Stimulated activated naive CD8-positive, alpha-beta T cell treated with anti-CD3 and anti-CD28 coated beads, Interleukin-15, amount 100 ng/mL, for 72 hours (primary cell): ENCODE measurements at places on chromosomes 4 and X.

- DNase-seq = no peak
Measured at GRCh38 chr4:186798951-186799659, 75.4 kb upstream of the FAT1 start.

DNA sequence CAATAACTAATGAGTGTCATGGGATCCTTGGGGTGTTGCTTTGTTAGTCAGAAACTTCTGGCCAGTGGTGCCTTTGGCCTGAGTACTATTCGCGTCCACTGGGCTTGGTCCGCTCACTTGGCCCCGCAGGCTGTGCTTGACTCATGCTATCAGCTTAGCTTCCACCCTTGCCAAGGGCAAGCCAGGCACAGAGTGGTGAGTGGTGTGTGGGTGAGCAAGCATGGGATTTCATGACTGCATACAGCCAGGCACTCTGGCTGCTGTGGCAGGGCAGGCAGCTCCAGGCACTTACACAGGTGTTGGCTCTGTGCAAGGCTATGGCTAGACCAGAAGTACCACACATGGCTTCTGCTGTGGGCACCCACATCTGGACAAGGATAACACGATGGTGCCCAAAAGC, 1026.3 kb downstream of the PCDH19 start:
- no peak for DNase-seq

- no peak for DNase-seq
Measured at GRCh38 chr4:152771741-152772533, 7.6 kb downstream of the TIGD4 start.

DNA sequence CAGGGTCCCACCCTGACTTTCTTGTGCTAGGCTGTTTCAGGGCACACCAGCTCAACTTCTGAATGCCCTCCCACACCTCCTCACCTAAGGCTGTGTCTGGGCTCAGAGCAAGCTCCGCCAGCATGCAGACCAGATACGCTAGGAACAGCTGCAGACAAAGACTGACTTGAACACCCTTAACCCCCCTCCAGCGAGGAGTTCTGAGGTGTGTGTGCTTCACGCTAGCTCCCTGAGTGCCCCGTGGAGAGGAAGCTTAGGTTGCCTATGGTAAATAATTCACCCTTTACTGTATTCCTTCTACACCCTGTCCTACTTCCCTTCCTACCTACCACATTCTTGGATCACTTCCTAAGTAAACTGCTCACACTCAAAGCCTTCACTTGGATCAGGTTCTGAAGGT, 115.0 kb downstream of the VCX3B start:
- DNase-seq = no peak

GRCh38 chr4:2062168-2062807, 3.2 kb downstream of the NAT8L start:
- DNase-seq = no peak

DNA sequence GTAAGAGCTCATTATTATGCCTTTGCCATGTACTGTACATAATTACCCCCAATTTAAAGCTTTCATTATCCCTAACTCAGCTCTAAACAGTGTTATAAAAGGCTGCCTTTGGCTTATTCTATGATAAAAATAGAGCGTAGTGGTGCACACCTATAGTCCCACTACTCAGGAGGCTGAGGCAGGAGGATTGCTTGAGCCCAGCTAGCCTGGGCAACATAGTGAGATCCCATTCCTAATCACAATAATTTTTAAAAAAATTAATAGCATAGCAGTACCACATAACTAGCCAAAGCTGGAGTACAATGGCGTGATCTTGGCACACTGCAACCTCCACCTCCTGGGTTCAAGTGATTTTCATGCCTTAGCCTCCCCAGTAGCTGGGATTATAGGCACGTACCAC, 112.4 kb downstream of the PDS5A start:
- no peak for DNase-seq

DNA sequence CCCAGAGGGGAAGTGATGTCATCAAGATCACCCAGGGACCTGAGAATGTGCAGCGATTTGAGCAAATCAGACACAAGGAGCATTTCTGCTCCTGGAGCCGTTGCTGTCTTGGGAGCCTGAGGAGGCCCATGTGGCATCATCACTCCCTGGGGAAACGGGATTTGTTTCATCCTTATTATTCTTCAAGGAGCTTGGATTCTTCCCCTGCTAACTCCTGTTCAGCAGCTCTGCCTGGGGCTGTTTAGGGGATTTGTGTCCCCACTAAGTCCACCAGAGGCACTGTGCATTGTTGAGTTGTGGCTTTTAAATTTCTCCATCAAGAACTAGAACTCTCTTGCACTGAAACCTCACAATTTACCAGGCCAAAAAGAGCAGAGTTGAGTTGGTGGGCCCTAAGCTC, 104.2 kb upstream of the MSX1 start:
- no peak for DNase-seq

DNA sequence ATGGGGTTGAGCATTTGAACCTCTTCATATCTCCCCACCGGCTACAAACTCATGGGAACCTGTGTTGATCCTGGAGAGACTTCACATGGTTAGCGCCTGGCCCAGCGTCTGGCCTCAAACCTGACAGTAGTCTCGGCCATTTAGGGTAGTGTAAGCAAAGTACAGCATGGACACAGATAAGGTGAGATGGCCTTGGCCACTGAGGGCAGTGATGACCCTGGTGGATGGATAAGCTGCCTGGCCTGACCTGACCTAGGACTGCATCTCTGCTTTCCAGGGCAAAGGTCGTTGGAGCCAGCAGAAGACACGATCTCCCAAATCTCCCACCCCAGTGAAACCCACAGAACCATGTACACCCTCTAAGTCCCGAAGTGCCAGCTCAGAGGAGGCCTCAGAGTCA, 51.7 kb downstream of the BCORL1 start:
- DNase-seq = no peak

DNA sequence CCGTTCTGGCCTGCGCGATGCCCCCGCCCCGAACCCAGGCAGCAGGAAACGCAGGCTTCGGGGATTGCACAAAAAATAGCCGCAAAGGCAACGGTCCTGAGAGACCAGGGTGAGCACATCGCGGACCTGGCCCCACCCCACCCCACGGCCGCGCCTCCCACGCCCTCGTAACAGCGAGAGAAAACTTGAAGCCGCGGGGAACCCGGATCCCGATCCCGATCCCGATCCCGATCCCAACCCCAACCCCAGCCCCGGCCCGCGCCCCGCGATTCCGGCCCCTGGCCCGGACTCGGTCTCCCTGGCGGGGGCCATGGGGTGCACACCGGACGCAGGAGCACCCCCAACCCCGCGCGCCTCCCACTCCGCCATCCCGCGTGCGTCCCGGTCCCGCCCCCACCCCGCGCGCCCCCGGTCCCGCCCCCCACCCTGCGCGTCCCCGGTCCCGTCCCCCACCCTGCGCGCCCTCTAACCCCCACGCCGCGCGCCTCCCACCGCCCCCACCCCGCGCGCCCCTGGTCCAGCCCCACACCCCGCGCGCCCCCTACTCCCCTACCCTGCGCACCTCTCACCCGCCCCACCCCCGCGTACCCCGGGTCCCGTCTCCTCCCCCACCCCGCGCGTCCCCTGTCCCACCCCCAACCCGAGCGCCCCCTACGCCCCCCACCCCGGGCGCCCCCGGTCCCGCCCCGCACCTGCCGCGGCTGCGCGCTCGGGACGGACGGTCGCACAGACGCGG, 29.0 kb downstream of the NOP14 start:
- DNase-seq = peak; percentile 45

DNA sequence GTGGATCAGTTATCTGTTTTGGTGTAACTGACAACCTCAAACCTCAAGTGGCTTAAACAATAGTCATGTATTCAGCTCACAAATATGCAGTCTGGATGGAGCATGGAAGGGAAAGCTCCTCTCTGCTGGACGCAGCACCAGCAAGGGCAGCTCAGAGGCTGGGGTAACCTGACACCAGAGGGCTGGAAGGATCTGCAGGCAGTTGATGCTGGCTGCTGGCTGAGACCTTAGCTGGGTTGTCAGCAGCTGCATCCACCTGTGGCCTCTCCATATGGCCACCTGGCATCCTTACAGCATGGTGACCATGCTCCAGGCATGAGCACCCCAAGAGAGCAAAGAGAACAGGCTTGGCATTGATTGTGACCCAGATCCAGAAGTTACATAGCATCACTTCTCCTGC, 46.7 kb downstream of the ENPP6 start:
- no peak for DNase-seq

DNA sequence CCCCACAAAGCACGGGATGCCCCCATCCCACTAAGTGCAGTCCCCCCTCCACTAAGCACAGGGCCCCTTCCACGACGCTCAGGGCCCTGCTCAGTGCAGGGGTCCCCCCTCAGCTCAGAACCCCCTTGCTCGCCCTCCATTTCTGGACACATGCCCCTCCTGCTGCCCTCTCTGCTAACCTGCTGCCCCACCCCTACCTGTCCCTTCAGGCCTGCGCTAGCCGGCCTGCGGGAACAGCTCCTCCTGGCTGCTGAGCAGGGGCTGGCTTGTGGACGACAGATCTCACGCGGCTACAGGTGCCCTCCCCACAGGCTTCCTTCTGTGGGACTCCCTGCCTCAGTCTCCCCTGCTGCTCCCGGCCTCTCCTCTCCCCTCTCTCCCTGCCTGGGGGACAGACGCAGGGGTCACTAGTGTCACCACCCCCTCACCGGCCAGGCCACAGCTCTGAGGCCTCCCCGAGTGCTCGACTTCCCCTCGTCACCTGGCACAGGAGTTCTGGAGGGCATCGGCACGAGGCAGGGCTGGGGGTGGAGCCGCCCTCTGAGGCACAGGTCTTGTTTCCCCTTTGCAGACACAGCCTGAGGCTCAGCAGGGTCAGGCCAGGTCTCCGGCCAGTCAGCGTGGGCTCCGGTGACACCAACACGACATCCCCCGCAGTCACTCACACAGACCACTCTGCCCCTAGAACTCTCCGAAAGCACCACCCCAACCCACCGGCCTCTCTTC, 21.6 kb downstream of the GAK start:
- DNase-seq = no peak

GRCh38 chrX:585115-585808, 45.3 kb upstream of the SHOX start:
- no peak for DNase-seq

GRCh38 chrX:26889574-26889973, 573.6 kb downstream of the PPP4R3C start:
- DNase-seq = no peak

GRCh38 chr4:2484185-2484584, 15.3 kb downstream of the RNF4 start:
- DNase-seq = no peak

DNA sequence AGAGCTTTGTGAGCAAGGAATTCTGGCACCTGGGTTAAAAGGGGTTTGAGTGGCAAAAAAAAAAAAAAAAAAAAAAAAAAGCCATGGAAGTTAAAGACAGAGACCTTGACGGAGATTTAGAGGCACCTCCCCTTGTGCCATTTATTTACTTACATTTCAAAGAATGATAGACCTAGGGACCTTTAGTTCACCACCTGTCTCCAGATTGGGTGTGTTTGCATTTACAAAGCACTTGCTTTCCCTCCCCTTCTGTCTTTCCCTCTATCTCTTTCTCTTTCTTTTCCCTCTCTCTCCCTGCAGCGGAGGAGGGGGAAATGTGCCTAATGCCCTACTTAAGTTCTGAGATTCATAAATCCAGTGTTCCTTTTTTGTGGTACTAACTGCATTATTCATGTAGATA, 116.0 kb downstream of the IQCM start:
- DNase-seq = no peak

DNA sequence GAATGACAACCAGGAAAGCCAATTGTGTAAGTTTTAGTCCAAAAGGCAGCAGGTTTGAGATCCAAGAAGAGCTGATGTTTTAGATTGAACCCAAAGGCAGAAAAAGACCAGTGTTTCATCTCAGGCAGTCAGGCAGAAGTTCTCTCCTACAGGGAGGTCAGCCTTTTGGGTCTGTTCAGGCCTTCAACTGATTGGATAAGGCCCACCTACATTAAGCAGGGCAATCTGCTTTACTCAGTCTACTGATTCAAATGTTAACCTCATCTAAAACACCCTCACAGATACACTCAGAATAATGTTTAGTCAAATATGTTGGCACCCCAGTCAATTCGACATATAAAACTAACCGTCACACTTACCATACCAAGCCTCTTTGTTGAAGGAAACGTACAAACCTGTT, 134.2 kb upstream of the NEIL3 start:
- DNase-seq = no peak

DNA sequence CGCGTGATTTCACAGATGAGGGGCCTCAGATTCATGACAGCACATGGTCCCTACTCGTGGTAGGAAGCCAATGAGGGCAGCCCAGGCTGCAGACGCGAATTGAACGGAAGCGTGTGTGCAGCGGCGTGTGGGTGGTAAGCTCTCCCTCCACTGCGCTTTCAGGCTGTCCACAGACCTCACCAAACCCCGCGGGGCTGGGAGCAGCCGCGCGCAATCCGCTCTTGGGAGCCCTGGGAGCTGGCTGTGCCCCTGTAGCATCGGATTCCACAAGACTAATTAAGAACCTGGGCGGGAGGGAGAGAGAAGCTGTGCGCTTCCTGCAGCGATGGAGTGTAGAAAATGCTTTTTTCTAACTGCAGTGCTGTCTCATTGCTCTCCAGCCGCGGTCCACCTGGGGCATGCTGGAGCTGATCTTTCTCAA, 134.9 kb downstream of the STOX2 start:
- DNase-seq = peak; percentile 27

DNA sequence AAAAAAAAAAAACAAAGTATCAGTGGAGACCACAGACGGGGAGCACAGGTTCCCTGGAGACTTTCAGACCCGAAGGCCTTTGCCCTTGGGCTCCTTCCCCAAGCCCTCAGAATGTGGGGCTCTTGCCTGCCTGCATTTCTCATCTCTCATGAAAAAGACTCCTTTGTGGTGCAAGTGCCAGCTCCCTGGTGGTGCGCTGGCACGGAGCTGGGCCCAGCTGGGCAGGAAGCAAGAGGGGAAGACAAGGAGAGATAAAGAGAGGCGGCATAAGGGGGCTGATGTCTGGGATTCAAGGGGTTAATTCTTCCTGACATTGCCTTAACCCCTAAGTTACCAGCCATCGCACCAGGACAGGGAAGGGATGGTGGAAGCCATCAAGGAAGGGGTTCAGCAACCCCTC, 21.8 kb downstream of the NLGN3 start:
- DNase-seq = no peak

DNA sequence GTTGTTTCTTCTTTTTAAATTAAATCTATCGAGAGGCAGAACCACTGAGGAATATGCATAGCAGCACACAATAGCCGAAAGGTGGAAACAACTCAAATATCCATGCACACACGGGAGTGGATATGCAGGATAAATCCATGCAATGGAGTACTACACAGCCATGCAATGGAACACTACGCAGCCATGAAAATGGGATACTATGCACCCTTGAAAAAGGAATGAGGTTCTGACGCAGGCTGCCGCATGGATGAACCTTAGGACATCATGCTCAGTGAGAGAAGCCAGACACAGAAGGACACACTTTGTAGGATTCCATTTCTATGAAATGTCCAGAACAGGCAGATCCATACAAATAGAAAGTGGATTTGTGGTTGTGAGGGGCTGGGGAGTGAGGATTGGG, 18.4 kb upstream of the P2RY8 start:
- no peak for DNase-seq

DNA sequence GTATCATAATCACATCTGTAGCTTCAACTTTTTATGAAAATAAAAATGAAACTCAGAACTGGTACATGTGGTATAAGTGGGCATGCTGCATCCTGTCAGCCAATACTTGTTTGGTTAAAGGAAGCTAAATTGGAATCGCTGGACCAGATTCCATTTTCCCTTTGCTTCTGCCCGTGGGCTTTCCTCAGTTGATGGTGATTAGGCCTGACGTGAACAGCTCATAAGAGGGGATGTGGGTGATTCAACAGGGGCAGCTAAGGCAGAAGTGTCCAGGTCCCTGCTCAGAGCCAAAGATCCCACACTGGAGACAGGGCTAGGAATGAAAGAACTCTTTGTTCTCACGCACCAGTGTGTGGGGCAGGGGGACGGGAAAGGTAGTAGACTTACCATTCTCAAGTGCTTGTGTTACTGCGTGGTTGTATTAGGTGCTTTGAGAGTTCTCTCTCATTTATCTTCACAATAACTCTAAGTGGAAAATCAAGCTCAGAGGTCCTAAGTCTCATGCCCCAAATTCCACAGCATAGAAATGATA, 63.2 kb upstream of the GUCY1A1 start:
- no peak for DNase-seq
